ENCODE measurements at places on chromosomes 3 and 15. TPM values are rescaled to one million over a fixed set of nuclear protein-coding genes. Genes with fewer than 3 reads are reported as not detected.

DNA sequence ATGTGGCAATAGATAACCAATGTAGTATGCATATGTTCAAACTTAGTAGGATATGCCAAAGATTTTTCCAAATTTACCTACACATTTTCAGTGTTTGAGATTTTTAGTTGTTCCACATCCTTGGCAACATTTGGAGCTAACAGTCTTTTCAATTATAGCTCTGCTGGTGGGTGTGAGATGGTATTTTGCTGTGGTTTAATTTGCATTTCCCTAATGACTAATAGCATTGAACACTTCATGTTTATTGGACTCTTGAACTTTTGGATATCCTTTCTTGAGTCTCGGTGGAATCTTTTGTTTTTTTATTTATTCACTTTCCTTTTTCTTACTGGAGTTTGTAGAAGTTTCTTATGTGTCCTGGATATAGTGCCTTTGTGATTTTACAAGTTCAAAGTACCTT is 11.0 kb upstream of the ILDR1 start:
- no peak for DNase-seq

GRCh38 chr15:100663086-100663914 is 60.9 kb downstream of the ASB7 start:
- DNase-seq: no peak

DNA sequence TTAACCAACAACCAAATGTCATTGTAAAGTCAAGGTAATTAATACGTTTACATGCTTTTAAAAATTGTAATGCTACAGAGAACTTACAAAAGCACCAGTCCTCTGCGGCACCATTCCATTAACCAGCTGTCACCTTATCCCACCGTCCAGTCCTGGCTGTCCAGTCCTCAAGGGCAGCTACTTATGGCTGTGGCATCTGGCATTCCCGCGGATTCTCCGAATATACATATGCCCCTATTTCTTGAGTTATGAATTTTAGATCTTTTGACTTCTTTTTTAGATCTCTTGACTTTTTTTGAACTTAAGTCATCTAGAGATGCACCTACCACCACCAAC is 382 bp upstream of the POMGNT2 start:
- no peak for DNase-seq

- DNase-seq: no peak
These were observed 227.6 kb downstream of the MINAR1 start for GRCh38 chr15:79659691-79660090.

- no peak for DNase-seq
These were observed 119.6 kb downstream of the ABI3BP start for GRCh38 chr3:100873611-100874010.

GOLGA8B gene
- 60.2 TPM for polyA plus RNA-seq

SEMA3G gene
- polyA plus RNA-seq: 31.3 TPM

GRCh38 chr3:167148136-167148535 is 232.0 kb downstream of the ZBBX start:
- no peak for DNase-seq

BRPF1 gene
- polyA plus RNA-seq: 19.1 TPM

- no peak for DNase-seq
These were observed 42.8 kb upstream of the FEZF2 start for GRCh38 chr3:62416144-62416543.

DNAH12 gene
- polyA plus RNA-seq: 2.0 TPM

DNA sequence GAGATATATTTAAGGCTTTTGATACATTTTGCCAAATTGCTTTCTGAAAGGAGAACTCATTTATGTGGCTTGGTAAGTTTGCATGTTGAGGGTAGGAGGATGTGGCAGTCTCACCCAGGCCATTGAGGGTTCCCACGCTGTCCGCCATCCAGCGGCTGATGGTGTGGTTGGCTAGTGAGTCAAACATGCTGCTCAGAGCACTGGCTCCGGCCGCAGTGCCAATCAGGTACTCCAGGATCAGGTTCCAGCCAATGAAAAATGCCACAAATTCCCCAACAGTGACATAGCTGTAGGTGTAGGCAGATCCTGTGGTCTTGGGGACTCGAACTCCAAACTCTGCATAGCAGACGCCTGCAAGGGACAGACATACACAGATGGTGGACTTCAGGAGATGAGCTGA is 82.3 kb downstream of the CLDN11 start:
- no peak for DNase-seq

- no peak for DNase-seq
These were observed 18.3 kb downstream of the OSBPL10 start for GRCh38 chr3:31962801-31963205.

GRCh38 chr3:44021651-44022594 is 219.8 kb upstream of the TOPAZ1 start:
- DNase-seq: no peak

GRCh38 chr3:162366166-162366766 is 869.7 kb downstream of the OTOL1 start:
- no peak for DNase-seq

- no peak for DNase-seq
These were observed 127.0 kb upstream of the ICE2 start for GRCh38 chr15:60605879-60606307.

DNA sequence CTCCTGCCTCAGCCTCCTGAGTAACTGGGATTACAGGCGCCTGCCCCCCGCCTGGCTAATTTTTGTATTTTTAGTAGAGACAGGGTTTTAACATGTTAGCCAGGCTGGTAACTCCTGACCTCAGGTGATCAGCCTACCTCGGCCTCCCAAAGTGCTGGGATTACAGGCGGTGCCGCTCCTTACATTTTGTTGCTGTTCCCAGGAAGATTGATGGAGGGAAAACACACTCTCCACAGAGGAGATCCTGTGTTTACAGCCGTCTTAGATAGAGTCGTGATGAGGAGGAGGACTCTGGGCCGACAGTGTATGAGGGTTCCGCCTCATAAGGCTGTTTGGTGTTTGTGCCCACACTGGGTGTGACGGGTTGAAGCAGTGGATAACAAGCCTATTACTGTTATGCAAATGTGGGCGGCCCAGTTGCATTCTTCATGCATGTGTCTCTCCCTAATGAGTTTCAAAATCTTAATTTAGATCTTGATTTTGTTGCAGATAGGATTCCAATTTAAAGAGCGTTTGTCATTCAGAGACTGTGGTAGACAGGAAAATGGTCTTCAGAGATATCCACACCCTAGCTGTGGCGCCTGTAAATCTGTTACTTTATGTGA is 60.0 kb downstream of the APBA2 start:
- DNase-seq: no peak

DNA sequence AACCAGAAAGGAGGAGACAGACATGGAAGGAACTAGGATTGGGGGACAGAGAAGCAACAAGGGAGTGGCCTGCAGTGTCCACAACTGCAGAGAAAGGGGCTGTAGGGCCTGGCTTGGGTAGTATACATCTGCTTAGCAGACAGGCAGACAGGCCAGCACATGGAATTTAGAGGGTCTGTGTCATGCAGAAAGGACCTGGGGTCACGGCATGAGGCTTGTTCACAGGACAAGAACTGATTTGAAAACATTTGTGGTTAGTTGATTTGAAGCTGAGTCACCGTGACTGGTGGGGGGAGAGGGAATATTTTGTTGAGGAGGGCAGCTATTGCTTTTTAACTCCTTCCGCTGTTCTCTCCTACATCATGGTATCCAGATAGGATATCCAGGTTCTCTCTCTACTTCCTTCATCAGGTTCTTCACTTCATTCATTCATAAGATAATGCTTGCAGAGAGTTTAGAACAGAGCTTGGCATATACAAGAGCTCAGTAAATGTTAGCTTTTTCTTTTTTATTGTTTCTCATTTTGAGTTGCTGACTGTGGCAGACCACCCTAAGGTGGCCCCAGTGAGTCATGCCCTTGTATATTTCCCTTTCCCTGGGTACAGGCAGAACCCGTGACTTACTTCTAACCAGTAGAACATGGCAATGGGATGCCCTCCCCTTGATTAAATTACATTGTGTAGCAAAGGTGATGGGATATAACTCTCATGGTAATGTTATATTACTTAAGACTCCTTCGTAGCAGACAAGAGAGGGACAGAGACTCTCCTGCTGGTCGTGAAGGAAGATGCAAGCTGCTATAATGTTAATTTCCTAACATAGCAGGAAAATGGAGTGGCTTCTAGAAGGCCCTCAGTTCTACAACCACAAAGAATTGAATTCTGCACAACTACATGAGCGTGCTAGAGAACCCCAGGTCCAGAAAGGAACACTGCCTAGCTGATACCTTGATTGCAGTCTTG is 95.0 kb upstream of the NMNAT3 start:
- no peak for DNase-seq

TM4SF18 gene
- polyA plus RNA-seq: 31.3 TPM

GRCh38 chr3:111733154-111733553 is 125.9 kb upstream of the PHLDB2 start:
- no peak for DNase-seq

DNA sequence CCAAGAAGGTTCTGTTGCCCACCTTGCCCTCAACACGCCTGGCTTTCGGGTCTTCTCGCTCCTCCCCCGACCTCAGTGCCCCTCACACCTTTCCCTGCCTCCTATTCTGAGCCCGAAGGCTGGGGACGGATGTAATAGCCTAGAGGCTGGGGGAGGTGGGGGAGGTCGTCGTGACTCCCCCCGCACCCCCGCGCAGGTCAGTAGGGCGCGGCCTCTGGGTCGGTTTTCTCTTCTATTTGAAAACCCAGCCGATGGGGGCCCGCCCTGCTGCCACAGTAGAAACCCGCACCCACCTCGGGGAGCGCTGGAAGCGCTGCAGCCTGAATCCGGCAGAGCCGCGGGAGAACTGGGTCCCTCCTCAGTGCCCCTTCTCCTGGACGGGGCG is 1.0 kb upstream of the RBPMS2 start:
- no peak for DNase-seq

DNA sequence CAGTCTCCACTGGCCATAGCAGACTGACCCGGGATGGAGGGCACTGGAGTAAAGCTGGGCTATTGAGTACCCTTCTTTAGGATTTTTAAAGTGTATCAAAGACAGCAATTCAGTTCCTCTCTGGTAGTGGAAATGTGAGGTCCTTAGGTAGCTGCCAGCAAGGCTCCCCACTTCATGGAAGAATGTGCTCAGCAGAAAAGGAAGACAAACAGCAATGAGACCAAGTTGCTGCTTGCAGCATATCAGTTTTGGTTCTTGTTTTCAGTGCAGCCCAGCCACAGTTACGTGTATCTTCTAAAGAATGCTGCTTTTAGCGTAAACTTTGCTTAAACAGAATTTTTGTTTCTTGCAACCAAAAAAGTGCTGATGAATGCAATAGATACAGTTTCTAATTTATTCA is 374.0 kb upstream of the CBLB start:
- no peak for DNase-seq

DNA sequence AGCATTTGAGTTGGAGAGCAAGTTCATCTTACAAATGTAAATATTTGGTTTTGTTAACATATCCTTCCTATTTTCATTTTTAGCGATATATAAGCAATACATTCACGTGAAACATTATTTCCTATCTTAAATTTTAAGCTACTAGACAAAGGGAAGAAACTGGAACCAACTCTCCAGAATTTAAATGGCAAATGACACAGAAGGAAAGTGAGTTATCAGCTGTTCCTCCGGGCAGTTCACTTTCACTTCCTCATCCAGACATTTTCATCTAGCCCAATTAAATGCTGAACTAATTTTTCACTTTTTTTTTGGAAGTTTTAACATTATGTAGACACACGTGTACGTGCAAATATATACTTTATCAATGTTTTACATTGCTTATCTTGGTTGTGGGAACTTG is 58.7 kb downstream of the MORC1 start:
- DNase-seq: no peak

DNA sequence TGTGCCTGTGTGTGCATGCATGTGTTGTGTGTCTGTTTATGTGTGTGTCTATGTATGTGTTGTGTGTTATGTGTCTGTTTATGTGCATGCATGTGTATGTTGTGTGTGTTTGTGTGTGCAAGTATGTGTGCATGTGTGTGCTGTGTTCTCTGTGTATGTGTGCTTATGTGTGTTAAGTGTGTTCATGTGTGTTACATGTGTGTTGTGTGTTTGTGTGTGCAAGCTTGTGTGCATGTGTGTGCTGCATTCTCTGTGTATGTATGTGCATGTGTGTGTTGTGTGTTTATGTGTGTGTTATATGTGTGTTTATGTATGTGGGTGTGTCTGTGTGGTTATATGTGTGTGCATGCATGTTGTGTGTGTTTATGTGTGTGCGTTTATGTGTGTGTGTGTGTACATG is 14.9 kb downstream of the UROC1 start:
- no peak for DNase-seq

PAK6 gene
- 5.5 TPM for polyA plus RNA-seq

DNA sequence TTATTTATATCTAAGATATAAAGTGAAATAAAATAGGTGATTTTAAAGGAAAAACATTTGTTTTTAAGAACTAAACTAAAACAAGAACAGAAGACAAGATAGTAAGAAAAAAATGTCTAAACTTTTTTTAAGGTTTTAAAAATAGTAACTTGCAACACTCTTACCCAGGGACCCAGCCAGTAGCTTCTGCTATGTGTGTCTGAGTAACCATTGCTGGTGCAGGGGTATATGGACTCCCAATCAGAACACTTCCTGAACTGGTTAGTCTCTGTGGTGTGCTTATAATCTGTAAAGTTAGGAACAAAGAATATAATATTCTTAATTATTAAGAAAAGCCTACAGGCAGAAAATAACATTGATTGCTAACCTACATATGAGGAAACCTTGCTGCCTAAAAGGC is 118.4 kb downstream of the ATP1B3 start:
- DNase-seq: no peak

DNA sequence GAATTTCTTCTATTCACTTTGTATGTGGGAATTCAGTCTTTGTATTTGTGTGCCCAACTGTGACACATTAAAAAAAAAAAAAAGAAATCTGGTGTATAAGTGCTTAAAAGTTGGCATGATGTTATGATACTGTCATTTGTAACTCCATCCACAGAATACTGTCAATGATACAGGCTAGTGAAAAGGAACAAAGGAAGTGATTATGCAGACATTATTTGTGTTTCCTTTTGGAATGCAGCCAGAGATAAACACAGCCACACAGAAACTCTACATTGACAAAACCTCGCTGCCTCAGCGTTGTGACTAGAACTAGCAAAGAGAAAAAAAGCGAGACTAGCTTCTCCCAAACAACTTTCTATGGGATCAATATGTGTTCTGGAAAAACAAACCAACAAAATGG is 519.2 kb upstream of the AGTR1 start:
- DNase-seq: no peak

- DNase-seq: no peak
These were observed 56.2 kb upstream of the IGF1R start for GRCh38 chr15:98592136-98592535.

DNA sequence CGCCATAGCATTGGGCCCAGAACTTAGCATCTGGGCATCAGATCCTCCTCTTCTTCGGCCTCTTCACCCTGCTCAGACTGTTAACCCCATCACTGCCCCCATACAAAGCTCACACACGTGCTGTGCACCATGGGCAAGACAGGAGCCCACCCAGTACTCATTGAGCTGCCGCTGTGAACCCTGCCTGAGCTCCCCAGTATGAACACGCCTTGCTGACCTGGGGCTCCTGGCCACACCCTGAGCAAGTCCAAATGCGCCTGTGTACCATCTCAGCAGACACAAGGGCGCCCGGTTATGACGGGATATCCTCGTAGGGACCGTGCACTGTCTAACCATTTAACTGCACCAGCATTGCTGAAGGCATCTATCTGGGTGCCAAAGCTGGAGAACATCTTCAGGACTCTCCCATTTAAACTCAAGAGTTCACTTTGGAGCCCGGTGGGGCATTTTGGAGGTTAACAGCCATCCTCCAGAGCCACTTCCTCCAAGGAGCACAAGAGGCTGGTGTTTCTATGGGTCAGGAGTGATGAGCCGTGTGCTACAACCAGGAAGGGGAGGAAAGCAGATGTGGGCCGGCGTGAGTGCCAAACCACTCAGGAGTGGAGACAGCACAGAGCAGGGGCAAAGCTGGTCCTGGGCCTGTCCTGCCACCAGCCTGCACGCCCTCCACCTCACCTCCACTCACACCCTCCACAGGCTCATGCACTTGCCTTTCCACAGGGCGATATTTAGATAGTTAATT is 12.1 kb downstream of the PRR23E start:
- no peak for DNase-seq

- no peak for DNase-seq
These were observed 844 bp downstream of the PRR23E start for GRCh38 chr3:127193775-127194174.

Measured in right renal cortex interstitium (tissue), 3 donors.